ENCODE measurements at places on chromosomes 7 and 10. TPM values are rescaled to one million over a fixed set of nuclear protein-coding genes. Genes with fewer than 3 reads are reported as not detected.

- DNase-seq = no peak
- no peaks in the 10 kb centered on the region for H3K27me3 ChIP-seq
- no peaks in the 10 kb centered on the region for H3K4me1 ChIP-seq
- no peaks in the 10 kb centered on the region for H3K36me3 ChIP-seq
Measured at GRCh38 chr10:106436123-106436715, 728.3 kb downstream of the SORCS1 start.

- H3K36me3 ChIP-seq = no peaks in the 10 kb centered on the region
- H3K27me3 ChIP-seq = peaks cover 100% of the 10 kb centered on the region
- no peak overlapping the region for H3K4me3 ChIP-seq
- DNase-seq = no peak
- no peaks in the 10 kb centered on the region for H3K4me1 ChIP-seq
Measured at GRCh38 chr7:155418304-155418703, 39.6 kb upstream of the EN2 start.

GRCh38 chr7:920351-921070, 34.0 kb downstream of the ADAP1 start:
- no peak overlapping the region for H3K27ac ChIP-seq
- H3K4me1 ChIP-seq = no peaks in the 10 kb centered on the region
- H3K27me3 ChIP-seq = no peaks in the 10 kb centered on the region
- no peaks in the 10 kb centered on the region for H3K36me3 ChIP-seq
- DNase-seq = no peak

GRCh38 chr10:75773231-75773780, 341.9 kb downstream of the LRMDA start:
- H3K27me3 ChIP-seq = no peaks in the 10 kb centered on the region
- H3K36me3 ChIP-seq = no peaks in the 10 kb centered on the region
- no peak overlapping the region for H3K4me3 ChIP-seq

DNA sequence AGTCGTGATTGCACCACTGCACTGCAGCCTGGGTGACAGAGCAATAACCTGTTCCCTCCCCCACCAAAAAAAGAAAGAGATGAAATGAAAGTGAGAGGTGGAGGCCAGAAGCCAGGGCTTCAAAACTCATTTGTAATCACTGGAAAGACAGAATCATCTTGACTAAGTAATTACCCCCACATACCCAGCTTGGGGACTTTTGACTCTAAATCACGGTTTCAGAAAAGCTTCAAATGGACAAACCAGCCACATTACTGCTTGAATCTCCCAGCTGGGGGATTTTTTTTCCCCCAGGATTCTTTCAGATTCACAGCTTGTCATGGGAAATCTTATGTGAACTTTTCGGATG, 361.0 kb downstream of the FRMD4A start:
- H3K4me3 ChIP-seq = no peak overlapping the region
- no peaks in the 10 kb centered on the region for H3K4me1 ChIP-seq
- H3K36me3 ChIP-seq = no peaks in the 10 kb centered on the region
- no peak overlapping the region for H3K27ac ChIP-seq
- H3K27me3 ChIP-seq = no peaks in the 10 kb centered on the region

DNA sequence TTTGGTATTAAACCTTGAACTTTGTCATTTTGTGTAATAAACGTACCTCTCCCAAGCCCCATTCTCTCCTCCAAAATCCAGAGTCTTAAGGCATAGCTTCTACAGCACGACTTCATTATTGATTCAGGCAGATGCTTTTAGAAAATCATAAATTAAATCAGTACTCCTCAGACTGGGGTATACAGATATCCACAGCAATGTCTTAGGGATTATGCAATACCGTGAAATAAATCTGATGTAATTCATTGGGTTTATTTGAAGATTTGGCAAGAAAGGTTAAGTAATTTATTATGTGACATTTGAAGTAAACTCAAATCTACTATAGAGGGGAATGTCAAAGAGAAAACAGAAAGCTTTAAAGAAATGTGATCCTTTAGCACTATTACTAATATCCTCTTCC, 246.1 kb upstream of the PLXDC2 start:
- no peaks in the 10 kb centered on the region for H3K36me3 ChIP-seq
- H3K4me1 ChIP-seq = no peaks in the 10 kb centered on the region
- no peaks in the 10 kb centered on the region for H3K27me3 ChIP-seq
- H3K27ac ChIP-seq = no peak overlapping the region
- no peak overlapping the region for H3K4me3 ChIP-seq
- no peak for DNase-seq

The CPEB3 gene
- total RNA-seq = 1.1 TPM

The GARS1 gene
- total RNA-seq = 274 TPM

The OPALIN gene
- not detected for total RNA-seq

The RAPGEF5 gene
- 16.6 TPM for total RNA-seq

The HSPA12A gene
- 11.3 TPM for total RNA-seq
